ENCODE measurements at places on chromosomes 3 and 15. TPM values are rescaled to one million over a fixed set of nuclear protein-coding genes. Genes with fewer than 3 reads are reported as not detected.

DNA sequence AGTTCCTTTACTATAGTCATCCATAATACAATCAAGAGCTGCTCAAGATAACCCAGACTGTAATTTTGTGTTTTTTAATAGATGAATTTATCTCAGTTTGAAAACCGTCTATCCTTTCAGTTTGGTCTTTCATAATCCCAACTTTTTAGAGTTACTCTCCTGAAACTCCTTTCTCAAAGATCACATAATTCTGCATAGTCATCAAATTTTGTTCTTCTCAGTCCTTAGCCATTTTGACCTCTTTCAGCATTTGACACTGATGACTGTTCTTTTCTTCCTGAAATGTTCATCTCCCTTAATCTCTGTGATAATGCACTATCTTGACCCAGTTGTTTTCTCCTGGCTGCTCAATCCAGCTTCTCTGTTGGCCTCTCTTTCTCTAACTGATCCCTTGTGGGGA lies 47.5 kb upstream of the RAD51 start:
- H3K4me3 ChIP-seq, result no peak overlapping the region
- H3K27me3 ChIP-seq, result no peaks in the 10 kb centered on the region
- DNase-seq, result no peak
- no peaks in the 10 kb centered on the region for H3K4me1 ChIP-seq
- no peaks in the 10 kb centered on the region for H3K36me3 ChIP-seq
- no peak overlapping the region for H3K27ac ChIP-seq

- no peaks in the 10 kb centered on the region for H3K4me1 ChIP-seq
- H3K4me3 ChIP-seq, result no peak overlapping the region
- no peaks in the 10 kb centered on the region for H3K27me3 ChIP-seq
- no peaks in the 10 kb centered on the region for H3K36me3 ChIP-seq
- H3K27ac ChIP-seq, result no peak overlapping the region
Measured at GRCh38 chr3:175919133-175919532, 1060.0 kb downstream of the NAALADL2 start.

LYZL4 gene
- total RNA-seq, result not detected

DNA sequence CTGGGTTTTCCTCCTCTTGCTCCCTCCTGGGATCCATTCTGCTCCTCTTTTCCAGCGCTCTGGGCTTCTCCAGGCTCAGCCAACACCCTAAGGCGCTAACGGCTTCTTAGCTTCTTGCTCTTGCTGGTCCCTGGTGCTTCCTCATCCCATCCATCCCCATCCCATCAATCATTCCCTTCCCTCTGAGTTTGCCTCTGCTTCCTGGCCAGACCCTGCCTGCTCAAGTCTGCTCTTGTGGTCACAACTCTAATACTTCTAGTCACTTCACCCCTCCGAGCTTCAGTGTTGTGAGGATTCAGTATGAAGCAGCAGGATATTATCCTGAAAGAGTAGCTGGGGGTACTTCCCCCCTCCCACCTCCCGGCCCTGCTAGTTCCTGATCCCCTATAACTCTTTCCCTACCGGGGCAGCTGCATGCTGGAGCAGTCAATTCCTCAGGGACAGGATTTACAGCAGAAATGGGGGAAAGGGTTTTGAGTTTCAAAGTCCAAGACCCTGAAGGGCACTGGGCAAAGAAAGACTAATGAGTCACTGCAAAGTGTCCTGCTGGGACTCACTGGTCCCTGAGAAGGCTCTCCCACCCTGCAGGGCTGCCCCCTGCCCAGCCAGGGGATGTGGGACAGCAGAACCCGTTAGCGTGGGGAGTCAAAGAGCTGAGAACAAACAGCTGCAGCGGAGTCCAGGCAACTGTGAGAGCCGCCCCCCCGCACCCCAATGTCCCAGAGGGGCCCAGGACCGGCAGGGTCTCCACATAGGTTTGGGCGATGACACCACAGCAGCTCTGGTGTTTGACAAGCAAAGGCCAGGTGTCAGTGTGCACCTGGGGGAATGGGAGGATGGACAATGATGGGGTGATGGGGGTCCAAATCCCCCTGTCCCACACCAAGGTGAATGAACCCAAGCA lies 2.3 kb upstream of the SYNM start:
- no peak overlapping the region for H3K4me3 ChIP-seq
- no peak for DNase-seq
- H3K36me3 ChIP-seq, result no peaks in the 10 kb centered on the region
- no peaks in the 10 kb centered on the region for H3K4me1 ChIP-seq
- H3K27me3 ChIP-seq, result no peaks in the 10 kb centered on the region

DNA sequence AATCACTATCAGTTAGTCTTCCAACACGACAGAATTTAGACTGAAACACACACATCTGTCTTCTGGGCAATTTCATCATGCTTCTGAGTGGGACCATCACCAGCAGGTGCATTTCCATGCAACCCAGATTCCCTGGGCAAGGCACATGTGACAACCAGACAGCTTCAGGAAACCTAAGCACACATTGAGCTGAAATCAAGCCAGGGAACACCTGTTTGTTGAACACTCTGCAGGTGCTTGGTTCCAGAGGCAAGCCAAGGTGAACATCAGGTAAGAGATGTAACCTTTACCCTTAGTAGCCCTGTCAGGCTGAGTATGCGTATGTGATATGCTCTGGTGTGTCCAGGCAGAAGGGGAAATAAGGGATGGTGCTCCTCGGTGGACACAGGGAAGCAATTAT lies 3.3 kb upstream of the PSMD2 start:
- DNase-seq, result no peak
- H3K27me3 ChIP-seq, result no peaks in the 10 kb centered on the region
- no peak overlapping the region for H3K4me3 ChIP-seq
- peaks cover 3% of the 10 kb centered on the region for H3K36me3 ChIP-seq

GALNT15 gene
- 222 TPM for total RNA-seq
